Stimulated activated CD4-positive, alpha-beta T cell treated with anti-CD3 and anti-CD28 coated beads, Interleukin-4, amount 100 ng/mL, for 1 hour (primary cell): ENCODE measurements at places on chromosomes 16 and 17.

GRCh38 chr17:40431231-40431602 lies 12.0 kb upstream of the IGFBP4 start:
- DNase-seq, result no peak

DNA sequence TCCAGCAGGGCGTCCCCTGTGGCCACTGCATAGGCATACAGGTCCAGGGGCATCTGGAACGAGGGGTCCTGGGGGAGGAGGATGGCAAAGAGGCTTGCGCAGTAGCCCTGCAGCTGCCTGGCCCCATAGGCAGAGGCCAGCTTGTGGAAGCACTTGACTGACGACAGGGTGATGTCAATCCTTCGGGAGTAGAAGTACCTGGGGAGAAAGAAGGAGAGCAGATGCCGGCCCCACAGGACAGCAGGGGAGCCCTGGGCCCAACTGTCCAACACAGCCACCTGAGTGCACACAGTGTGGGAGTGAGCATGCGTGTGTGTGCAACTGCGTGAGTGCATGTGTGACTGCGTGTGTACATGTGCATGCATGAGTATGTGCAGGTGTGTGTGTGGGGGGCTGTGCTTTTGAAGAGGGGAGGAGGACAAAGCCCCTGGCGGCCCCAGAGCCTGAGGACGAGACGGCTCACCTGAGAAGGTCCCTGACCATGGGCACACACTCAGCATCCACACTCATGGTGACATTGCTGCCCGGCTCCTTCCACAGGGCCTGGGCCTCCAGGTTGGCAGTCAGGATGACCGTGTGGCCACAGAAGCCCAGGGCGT lies 7.1 kb downstream of the LGALS3BP start:
- no peak for DNase-seq

GRCh38 chr17:77827511-77827910 lies 131.0 kb upstream of the TNRC6C start:
- DNase-seq, result no peak

GRCh38 chr17:74641958-74642298 lies 18.4 kb upstream of the CD300E start:
- no peak for DNase-seq

DNA sequence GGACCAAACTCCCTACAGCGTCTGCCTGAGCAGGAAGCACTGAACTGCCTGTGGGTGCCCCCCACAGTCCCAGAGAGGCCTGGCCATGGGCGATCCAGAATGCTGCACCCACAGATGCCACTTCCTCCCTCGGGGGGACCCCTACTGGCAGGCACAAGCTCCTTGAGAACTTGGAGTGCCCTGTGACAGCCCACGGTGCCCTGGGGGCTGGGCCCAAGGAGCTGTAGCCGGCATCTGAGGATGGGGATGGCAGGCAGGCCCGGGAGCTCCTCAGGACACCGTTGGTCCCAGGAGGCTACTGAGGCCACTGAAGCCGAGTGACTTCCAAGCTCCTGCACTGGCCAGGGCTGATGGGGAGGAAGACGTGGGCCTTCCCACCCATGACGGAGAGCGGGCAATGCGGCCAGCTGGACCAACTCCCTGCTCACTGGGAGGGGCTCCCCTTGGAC lies 15.1 kb upstream of the RASD1 start:
- DNase-seq, result no peak

DNA sequence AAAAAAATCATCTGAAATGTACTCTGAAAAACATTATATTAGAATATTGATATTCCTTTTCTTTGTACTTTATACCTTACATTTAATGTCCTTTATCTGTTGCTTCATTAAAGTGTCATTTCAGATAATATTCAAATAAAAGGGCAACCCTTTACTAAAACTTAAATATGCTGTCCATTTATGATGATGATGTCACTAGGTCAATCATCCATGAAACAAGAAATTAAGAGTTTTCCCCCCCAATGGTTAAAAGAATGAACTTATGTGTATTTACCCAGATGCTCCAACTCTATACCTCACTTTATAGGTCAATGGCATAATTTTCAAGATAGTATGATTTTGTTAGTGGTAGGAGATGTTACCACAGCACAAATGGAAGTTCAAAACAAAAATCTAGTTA lies 15.3 kb downstream of the APPBP2 start:
- no peak for DNase-seq

DNA sequence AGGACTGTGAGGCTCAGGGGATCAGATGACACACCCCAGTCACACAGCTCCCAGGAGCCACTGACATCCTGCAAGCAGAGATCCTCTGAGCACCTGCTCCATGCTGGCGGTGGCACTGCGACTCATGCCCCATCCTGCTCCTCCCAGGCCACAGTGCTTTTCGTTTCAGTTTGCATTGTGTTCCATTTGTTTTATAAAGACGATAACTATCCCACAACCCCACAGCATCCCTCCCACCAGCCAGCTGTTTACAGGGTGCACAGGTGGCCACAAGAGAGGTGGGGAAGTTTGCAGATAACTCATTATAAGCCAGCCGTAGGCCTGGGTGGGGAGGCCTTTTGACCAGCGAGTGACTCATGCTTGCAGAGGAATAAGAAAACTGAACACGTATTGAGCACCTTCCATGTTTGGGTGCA lies 28.2 kb downstream of the BCO1 start:
- no peak for DNase-seq

DNA sequence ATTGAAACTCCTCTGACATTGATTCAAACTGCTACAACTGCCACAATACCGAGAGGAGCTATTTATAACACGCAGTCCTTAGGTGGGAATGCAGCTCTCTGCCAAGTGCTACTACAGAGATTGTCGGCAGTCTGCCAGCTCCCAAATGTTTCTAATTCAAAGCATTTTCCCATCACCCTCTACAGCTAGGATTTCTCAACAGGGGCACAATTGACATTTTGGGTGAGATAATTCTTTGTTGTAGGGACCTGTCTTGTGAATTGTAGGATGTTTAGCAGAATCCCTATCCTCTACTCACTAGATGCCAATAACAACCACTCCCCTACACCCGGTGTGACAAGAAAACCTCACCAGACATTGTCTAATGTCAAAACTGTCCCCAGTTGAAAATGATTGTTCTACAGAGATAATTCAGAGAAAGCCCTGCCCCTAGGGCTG lies 7.8 kb upstream of the N4BP1 start:
- no peak for DNase-seq

DNA sequence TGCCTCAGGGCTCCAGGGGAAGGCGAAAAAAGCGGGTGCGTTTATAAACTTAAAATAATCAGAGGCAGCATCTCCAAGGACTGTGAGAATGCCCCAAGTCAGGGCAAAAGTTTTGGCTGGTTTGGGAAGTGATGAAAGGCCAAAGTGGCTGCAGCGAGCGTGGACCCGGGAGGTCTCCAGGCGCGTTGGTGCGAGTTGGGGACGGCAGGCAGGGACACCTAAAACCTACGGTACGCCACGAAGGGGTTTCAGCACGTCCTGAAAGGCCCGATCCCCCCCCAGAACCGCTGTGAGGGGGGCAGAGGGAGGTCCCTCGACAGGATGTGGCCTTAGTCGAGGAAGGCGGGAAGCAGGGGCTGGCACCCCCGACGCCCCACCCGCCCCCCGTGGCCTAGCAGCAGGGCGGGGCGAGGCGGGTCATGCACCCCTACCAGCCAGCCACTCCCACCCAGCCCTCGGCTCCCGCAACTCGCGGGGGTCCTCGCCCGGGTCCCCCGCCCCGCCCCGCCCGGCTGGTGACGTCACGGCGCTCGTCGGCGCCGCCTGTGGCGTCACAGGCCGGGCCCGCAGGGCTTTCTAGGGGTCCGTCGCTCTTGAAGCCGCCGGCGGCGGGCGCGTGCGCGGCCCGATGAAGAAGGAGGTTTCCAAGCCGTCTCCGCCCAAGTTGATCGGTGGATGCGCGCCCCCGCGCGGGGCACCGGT lies at the start of gene MYCBPAP:
Gene MYCBPAP (plus strand): TSS at position 569 of the 702 bp plus-strand sequence. CDS start 236 bp downstream, outside the sequence.
- DNase-seq, result peak; percentile 77

- DNase-seq, result no peak
Measured at GRCh38 chr17:34291721-34292348, 6.3 kb downstream of the CCL11 start.

DNA sequence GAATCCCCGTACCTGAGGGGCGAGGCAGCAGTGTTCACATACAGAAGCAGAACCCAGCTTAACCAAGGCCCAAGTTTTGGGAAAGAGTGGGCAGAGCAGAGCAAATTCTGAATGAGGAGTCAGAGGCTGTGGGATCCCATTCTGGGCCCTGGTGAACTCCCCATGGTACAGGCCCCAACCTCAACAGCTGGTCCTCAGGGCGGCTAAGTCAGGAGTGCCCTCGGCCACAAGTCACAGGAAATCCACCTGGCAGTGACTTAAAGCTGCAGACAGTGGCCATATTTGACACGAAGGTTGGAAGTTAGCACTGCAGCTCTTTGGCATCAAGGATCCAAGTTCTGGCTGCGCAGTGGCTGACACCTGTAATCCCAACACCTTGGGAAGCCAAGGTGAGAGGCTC lies 237.1 kb downstream of the PARN start:
- DNase-seq, result no peak

DNA sequence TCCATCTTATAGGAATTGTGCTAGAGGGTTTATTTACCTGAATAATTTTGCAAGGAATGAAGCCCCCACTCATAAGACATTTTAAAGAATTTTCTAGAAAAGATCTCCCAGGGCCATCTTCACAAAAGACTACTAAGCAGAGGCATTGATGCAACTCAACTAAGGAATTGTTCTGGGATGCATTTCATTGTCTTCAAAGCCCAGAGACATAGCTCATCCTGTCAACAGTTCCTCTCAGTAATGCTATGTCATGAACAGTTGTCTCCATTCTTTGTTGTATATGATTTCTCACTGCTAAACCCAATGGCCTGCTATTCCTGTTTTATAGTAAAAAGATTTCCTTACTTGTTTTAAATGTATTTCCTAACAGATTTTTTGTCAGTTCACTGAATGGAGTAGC lies 136.8 kb upstream of the RBL2 start:
- DNase-seq, result no peak

GRCh38 chr16:87390641-87391323 lies 1.4 kb upstream of the MAP1LC3B start:
- DNase-seq, result no peak

DNA sequence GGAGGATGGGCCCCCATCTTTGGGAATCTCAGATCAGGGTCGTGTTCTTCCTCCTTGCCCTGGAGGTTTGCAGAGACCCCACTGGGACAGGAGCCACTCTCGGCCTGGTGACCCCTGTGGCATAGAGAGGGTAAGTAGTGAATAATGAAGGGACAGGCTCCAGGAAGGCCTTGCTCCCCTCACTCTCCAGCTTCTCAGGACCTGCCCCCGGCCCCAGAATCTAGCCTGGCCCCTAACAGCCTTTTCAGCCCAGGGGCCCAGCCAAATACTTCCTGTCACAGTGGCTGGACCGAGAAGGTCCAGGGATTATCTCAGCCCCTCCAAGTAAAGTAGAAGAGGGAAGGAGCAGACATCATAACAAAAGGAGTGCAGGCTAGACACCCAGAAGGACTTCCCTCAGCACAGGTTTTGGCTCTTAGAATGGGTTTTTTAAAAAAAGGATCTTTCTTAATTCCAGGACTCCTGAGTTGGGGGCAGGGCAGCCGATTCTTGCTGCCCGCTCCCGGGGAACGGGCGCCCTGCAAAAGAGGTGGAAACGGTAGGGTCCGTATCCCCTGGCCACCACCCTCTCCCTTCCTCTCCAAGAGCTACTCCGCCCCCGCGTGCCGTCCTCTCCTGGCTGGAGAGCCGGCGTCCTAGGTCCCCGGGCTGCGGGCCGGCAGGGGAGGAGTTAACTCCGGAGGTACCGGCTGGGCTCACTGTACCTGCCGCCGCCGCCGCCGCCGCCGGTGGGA lies 559 bp upstream of the NXPH3 start:
- no peak for DNase-seq

- no peak for DNase-seq
Measured at GRCh38 chr17:18323007-18323406, 7.9 kb downstream of the SMCR8 start.

GRCh38 chr17:57085448-57086068 lies 512 bp downstream of the AKAP1 start:
- DNase-seq, result peak; percentile 61

GRCh38 chr16:78762222-78762621 lies 662.8 kb downstream of the WWOX start:
- no peak for DNase-seq

GRCh38 chr16:4914528-4915225 lies 22.3 kb downstream of the PPL start:
- DNase-seq, result no peak

DNA sequence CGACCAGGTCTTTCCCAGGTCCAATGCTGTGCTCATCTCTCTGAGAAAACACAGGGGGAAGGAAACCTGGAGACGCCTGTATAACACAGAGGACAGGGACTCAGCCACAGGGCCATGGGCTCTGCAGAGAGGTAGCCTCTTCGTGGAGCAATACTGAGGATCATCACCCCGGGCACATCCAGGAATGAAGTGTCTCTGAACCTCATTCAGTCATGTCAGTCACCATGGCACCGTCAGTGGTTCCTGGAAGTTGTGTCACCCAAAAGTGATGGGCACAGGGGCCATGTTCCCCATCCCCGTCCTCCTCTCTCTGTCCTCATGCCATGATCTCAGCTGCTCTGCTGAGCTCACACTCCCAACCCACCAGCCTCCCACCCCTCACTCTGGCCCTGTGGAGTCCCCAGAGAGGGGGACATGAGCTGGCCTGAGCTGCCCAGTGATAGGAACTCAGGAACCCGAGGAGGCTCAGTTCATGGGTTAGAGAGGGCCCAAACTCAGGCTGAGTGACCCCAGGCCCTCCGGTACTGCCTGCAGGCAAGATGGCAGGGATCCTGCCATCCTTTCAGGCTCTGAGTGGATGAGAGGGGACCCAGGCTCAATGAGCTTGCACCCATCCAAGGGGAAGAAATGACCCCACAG lies 53.4 kb downstream of the PITPNM3 start:
- no peak for DNase-seq

DNA sequence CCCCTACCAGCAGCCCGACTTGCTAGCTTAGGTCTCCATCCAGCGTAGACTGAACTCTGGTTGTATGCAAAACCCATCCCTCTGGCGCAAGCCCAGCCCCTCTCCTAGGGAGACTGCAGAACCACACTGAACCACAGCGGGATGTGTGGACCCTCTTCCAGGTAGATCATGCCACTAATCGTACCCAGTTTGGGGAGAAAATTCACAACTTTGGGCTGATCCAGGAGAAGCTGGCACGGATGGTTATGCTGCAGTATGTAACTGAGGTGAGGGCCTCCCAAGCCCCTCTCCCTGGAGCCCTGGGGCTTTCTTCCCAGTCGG lies 3.2 kb downstream of the ACADVL start:
- DNase-seq, result no peak

- DNase-seq, result peak; percentile 62
Measured at GRCh38 chr16:66984892-66985311, 3.5 kb upstream of the CES4A start.

GRCh38 chr17:11768106-11768505 lies 169.8 kb downstream of the DNAH9 start:
- DNase-seq, result no peak

- no peak for DNase-seq
Measured at GRCh38 chr16:23521037-23521743, 10.9 kb upstream of the GGA2 start.
